ENCODE measurements at places on chromosomes 3 and 15.

- DNase-seq = no peak
These were observed 377.6 kb downstream of the PTPRG start for GRCh38 chr3:61938878-61939549.

- DNase-seq = no peak
These were observed 84.3 kb upstream of the ABI3BP start for GRCh38 chr3:101077361-101078011.

DNA sequence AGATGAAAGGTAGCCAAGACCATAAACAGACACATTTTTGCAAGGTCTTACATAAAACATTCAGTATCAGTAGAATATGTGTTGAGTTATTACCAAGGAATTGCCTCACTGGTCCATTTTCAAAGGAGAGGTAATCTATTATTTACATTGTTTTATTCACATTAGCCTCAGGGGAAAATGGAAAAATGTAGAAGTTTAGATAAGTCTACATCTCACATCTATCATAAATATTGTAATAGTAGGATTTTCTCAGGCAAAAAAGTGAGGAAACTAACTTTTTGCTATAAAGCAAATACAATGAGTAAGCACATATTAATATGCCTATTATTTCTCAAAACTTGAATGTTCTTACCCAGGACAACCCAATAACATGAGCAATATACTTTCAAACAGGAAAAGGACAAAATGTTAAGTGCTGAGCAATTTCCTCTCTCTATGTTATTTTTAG, 184.6 kb upstream of the AGTR1 start:
- peak; percentile 7 for DNase-seq

DNA sequence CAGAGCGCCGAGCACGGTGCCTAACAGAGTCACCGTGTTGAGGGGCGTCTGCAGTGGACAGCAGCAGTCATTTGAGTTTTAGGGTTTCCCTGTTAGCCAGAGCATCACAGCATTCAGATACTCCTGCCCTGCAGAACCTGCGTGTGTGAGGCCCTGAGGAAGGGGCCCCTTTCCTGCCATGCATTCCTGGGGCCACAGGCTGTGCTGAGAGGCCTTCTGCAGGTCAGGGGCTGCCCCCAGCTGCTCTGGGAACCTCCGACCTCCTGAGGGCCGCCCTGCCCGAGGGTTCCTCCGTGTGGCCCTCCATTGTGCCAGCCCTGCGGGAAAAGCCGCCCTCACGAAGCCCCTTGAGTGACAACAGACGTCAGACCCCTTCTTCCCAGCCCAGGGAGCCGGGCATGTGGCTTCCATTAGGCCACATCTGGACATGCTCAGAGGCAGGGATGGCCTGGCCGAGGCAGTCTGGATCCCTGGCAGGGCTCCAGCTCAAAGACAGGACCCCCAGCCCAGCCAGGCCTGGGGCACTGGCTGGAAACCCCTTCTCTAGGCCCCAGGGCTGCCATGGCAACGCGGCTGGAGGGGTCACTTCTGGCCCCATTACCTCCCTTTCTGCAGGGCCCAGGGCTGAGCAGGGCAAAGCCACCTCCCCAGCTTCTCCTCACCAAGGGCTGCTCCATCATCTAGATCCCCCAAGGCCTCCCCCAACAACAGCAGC, 25.3 kb downstream of the FBLN2 start:
- DNase-seq = no peak

DNA sequence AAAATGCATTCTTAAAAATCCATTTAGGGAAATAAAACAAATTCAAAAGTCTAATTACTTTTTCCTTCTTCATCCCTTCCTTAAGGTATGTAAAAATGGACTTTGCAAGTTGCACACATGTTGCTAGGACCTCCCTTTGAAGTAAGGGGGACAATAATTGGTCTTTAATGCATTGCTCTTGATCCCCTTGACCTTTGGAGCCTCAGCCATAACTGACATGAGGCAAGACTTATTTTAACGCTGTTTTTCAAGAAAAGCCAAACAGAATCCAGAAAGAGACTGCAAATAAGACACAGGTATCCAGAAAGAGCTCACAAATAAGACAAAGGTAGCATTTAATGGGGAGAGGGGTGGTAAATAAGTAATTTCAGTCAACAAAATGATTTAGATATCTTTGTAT, 301.4 kb downstream of the ULK4 start:
- no peak for DNase-seq

- DNase-seq = no peak
These were observed 4.9 kb upstream of the ITIH3 start for GRCh38 chr3:52789746-52790040.

- no peak for DNase-seq
These were observed 97.8 kb downstream of the HMG20A start for GRCh38 chr15:77518458-77518857.

All from AG09309 (cell line).